Omental fat pad (tissue), 4 donors: ENCODE measurements at places on chromosomes 5 and 9.

GRCh38 chr5:150338546-150338945 lies 19.0 kb upstream of the TCOF1 start:
- DNase-seq, result no peak

DNA sequence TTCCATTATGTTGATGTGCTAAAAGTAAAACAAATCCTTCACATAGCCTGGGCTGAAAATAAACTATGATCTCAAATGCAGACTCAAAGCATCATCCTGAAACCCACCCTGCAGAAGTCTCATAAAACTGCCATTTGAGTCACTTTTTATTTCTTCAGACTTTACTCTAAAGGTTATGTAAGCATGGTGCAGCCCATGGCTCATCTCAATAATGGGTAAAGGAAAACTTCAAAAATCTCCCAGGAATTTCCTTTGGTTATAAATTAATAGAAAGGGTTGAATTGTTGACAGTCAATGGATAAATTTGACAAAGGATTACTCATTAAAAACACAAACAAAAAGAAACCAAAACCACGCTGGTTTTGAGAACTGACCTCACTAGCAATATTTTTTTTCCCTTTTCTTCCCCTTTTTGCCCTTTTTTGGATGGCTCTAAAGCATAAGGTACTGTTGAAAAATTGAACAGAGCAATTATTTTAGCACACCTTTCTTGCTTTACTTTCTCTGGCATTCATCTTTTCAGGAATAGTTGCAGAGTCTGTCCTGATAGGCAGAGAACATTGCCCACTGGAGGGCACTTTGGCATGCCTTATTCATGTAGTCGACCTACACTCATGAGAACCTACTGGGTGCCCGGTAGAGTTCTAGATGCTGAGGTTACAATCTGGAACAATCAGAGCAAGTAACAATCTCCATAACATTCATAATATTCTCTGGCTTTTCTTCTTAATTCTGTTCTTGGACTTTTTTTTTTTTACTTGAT lies 191.4 kb downstream of the TMEM167A start:
- no peak for DNase-seq

DNA sequence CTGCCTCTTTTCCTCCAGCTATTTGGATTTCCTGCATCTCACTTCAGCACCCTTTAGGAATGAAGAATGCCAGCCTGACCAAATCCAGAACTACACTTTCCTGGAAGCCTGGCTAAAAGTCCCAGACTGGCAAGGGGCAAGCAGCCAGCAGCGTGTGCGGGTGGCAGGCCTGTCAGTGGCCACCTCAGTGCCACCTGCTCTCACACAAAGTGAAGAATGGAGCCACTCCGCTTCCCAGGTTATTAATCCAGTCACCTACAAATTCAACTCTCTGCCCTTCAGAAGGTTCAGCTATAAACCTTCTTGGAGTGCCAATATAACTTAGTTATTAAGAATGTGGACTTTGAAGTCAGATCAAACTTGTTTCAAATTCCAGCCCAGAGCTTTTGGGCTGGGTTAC lies 6.7 kb upstream of the ALDOB start:
- no peak for DNase-seq

DNA sequence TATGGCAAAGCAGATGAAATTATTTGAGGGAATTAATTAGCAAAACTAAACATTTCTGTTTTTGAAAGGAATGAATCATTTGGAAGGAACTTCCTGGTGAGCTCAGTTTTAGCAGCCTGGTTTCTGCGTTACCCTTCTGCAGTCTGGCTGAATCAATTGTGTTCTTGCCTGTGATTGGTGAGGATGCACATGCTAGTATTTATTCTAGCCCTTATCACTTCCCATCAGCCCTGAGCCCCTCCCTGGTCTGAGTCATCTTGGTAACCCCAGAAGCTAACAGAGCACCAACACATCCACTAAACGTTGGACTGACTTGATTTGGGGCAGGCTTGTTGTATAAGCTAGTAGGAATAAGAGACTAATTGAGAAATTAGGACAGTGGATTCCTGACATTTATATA lies 6.6 kb downstream of the TJP2 start:
- peak; percentile 36 for DNase-seq

GRCh38 chr5:13866792-13867191 lies 77.7 kb downstream of the DNAH5 start:
- DNase-seq, result no peak
